ENCODE measurements at places on chromosomes 11 and 22.

- no peak for DNase-seq
Measured at GRCh38 chr22:30038219-30038618, 42.0 kb upstream of the HORMAD2 start.

DNA sequence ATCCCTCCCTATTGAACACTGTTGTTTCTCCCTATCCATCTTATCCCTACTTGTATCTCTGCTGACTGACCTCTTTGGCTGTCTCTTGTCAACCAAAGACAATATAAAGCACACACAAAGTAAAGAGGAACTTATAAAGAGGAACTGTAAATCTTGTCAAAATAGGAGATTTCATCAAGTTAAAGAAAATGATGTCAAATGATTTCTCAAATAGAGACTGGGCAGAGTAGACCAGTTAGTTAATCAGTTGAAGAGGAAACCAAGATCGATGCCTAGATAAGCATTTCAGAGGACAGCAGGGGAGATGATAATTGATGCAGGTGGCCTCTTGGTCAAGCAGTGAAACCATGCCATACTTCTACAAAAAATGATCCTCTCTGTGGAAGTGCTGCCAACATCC, 22.7 kb downstream of the KCNQ1OT1 start:
- no peak for DNase-seq

DNA sequence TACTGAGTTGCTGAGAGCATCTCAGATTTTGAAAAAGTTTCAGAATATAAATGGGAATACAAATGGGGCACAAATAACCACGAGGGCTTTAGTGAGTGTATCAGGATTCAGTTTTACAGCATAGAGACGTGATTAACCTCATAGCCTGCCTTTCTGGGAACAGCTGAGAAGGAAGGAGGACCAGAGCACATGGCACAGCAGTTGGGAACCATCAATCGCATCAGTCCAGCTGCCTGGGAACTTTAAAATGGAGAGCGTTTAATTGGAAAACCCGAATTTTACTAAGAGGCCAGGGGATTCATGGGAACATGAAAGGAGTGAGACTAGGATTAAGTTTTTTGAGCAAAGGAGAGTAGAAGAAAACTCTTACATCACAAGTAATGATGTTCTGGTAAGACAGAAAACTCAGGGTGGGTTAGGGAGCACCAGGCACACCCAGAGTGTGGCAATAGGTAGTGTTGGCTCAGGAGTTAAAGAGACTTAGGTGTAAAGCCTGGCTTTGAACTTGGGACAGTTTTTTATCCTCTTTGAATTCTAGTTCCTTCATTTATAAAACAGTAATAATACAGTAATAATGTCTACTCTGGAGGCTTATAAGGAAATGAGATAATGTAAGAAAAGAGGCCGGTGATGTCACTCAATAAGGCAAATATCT, 40.2 kb downstream of the FZD4 start:
- DNase-seq: no peak

GRCh38 chr11:28139841-28140415, 31.7 kb downstream of the METTL15 start:
- no peak for DNase-seq

DNA sequence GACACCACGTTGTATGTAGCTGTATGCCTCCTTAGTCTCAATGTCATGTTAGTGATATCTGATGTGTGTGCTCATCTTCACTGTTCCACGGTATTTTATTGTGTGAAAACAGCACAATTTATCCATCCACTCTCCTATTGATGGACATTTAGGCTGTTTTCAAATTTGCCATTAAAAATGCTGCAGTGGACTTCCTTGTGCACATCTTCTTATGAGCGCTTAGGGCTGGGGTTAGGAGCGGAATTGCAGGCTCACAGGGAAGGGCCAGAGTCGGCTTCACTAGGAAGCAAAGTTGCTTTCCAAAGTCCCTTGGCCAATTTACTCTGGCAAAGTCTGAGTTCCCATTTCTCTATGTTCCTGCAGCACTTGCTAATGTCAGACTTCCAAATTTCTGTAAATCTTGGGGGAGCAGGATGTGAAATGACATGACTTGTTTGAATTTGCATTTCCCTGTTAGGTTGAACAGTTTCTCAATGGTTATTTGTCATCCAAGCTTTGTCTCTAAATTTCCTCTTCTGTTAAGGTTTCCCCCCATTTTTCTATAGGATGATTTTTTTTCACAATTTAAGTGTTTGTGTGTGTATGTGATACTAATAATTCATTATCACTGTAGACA, 75.4 kb downstream of the MYEOV start:
- no peak for DNase-seq

DNA sequence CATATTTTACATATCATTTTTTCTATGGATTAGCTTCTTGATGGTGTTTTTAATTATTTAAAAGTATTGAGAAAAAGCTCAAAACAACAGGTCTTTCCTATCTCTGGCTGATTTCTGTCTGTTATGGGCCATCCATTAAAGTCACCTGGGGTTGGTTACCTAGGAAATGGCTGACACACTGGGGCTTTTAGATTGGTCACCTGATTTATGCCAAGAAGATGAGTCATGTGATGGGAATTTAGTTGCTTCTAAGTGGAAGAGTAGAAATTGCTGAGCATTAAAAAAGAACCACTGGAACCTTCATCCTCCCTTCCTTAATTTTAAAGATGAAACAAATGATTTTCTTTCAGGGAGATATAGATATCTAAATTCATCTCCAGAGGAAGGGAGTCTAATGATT, 48.8 kb upstream of the LARGE1 start:
- no peak for DNase-seq

GRCh38 chr11:110903378-110903777, 191.1 kb upstream of the ARHGAP20 start:
- no peak for DNase-seq

DNA sequence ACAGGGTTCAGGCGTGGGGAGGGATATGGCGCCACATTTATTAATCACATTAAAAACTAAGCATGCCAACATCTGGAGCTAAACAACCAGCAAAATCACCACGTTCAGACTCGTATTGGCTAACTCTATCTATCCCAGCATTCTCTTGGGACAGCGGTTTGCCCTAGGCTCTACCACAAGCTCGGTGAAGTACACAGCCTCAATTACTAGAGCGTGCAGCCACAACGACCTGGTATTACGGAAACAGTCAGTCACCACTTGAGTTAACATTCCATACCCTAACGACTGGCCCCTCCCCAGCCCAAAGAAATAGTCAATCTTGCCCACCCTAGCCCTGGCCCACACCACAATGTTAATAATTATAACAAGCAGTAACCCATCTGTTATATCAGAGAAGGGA, 32.1 kb downstream of the APOL5 start:
- DNase-seq: no peak

DNA sequence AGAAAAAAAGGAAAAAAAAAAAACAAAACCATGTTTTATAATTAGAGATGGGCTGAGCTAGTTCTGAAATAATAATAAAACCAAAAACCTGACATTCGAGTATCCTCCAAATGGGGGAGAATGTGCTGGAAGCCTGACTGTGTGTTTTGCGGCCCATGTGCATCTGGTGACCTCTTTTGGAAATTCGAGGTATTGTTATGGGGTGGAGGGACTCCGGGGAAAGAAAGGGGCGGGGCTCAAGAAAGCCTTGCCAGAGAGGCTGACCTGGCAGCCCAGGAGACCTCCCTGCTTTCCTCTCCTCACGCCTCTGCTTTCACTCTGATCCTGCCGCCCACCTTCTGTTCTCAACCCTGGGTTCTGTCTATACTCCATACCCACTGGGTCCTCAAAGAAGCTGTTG, 72.9 kb downstream of the CTTN start:
- peak; percentile 9 for DNase-seq

DNA sequence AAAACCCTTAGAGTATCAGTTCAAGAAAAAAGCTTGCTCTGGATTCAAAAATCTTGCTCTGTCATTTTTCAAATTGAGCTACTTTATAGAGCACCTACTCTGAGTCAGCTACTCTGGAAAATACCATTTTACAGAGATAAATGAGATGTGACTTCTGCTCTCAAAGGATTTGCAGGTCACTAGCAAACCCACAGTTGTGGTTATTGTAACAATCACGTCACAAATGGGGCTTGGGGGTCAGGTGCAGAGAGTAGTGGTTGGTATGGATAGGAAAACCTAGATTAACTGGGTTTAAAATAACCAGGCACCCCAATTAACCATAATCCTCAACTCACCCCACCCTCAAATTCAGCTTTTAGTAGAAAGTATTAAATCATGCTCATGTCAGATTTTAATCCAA, 52.3 kb downstream of the MSANTD4 start:
- no peak for DNase-seq

DNA sequence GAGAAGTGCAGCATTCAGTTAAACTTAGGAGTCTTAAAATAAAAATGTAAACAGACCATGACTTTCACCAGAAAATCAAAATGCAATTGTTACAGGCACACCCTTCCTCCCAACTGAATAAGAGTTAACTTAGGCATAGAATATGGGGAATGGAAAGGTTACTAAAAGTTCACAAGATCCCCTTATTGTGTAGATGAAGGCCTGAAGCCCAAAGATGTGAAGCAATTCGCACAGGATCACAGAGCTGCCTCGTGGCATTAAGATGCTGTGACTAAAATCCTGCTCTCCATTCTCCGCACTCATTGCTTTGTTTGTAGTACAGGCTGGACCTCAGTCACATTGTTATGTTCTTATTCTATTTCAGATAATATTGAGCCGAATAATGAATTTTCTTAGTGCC, 4.0 kb downstream of the MS4A5 start:
- DNase-seq: no peak

- no peak for DNase-seq
Measured at GRCh38 chr11:2437516-2437915, 6.8 kb downstream of the TRPM5 start.

- no peak for DNase-seq
Measured at GRCh38 chr11:86003654-86004053, 65.2 kb downstream of the PICALM start.

GRCh38 chr11:74672956-74673692, 58.1 kb downstream of the CHRDL2 start:
- DNase-seq: no peak

- no peak for DNase-seq
Measured at GRCh38 chr11:134442246-134442645, 30.2 kb upstream of the B3GAT1 start.

GRCh38 chr22:21942407-21943343, 10.0 kb downstream of the PPM1F start:
- no peak for DNase-seq

GRCh38 chr11:62457478-62457877, 38.6 kb downstream of the SCGB1A1 start:
- no peak for DNase-seq

GRCh38 chr11:112524798-112525197, 264.1 kb upstream of the PLET1 start:
- DNase-seq: no peak

- DNase-seq: no peak
Measured at GRCh38 chr11:18722293-18722637, 3.7 kb downstream of the IGSF22 start.

- no peak for DNase-seq
Measured at GRCh38 chr11:48081151-48082010, 101.0 kb downstream of the PTPRJ start.

DNA sequence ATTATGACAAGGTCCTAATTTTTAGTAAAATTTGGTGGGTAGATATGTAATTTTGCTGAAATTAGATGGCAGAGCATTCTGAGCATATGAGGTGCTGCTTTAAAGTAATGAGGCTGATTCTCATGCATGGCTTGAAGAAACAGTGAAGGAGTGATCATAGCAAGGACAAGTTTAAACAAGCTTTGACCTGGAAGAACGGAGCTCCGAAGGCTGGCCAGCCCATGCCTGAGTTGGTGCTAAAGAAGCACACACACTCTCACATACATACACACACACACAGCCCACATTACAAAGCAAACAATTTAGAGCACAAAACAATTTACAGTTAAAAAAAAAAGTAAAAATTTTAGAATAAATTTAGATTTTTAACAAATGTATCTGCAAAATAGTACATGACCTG, 150.7 kb downstream of the DCDC1 start:
- no peak for DNase-seq

- DNase-seq: no peak
Measured at GRCh38 chr11:113385749-113386148, 1.8 kb upstream of the ANKK1 start.

GRCh38 chr11:61149624-61150615, 11.3 kb downstream of the VPS37C start:
- no peak for DNase-seq

DNA sequence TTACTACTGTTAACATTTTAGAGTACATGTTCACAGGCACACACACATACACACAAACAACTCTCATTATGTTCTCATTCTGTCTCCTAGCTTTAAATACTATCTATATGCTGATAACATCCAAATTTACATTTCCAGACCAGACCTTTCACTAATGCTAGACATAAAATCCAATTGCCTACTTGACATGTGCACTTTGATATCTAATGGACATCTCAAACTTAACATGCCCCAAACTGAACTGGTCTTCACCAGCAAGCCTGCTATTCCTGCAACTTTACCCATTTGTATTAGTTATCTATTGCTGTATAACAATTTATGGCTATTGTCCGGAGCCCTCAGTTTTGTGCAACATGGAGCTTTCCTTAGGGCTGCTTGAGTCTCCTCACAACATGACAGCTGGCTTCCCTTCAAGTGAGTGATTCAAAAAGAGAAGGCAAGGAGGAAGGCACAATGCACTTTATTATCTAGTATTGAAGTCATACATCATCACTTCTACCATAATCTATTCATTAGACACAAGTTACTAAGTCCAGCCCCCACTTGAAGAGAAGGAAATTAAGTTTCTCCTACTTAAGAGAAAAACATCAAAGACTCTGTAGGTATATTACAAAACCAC, 3.0 kb downstream of the SLC36A4 start:
- DNase-seq: no peak

DNA sequence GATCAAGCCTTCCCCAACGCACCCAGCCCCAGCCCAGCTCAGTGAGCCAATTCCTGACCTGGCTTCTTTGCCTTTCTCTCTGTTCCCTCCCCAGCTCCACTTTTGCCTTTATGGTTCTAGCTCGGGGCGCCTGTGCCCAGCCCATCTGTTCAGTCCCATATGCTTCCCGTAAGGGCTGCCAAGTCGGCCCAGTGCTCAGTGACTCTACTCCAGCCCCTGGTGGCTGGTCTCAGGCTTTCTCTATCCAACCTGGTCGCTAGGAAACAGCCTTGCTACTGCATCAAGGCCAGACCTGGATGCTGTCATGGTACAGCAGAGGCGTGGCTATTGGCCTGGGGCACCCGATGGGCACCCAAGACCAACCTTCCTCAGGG, 178.0 kb downstream of the DSCAML1 start:
- no peak for DNase-seq

- DNase-seq: peak; percentile 50
Measured at GRCh38 chr22:20238536-20238900, 29.6 kb downstream of the RTN4R start.
